A549 treated with AZD2906 at 1 μM for 4 hours (cell line): ENCODE measurements at places on chromosomes 4 and X. TPM values are rescaled to one million over a fixed set of nuclear protein-coding genes. Genes with fewer than 3 reads are reported as not detected.

The FTSJ1 gene
- 68.4 to 73.6 TPM (median 70.8 TPM) in 5 replicates for total RNA-seq

The KIAA1210 gene
- total RNA-seq, result 0.01 to 0.03 TPM (median 0.02 TPM) in 4 of 5 replicates, not detected in the other

The TEX13C gene
- total RNA-seq, result not detected in 5 replicates

The VCX2 gene
- not detected in 5 replicates for total RNA-seq

The ARHGEF6 gene
- 0.10 to 0.19 TPM (median 0.14 TPM) in 5 replicates for total RNA-seq

The SMIM31 gene
- 0.03 to 0.08 TPM (median 0.04 TPM) in 4 of 5 replicates, not detected in the other for total RNA-seq

The IRAK1 gene
- 203 to 220 TPM (median 217 TPM) in 5 replicates for total RNA-seq

The FRG2 gene
- 0.07 TPM in 1 of 5 replicates, not detected in the others for total RNA-seq

The GPR143 gene
- total RNA-seq, result 0.21 to 0.49 TPM (median 0.34 TPM) in 5 replicates

The HTN3 gene
- not detected in 5 replicates for total RNA-seq

The IBSP gene
- not detected in 5 replicates for total RNA-seq

The WDR17 gene
- total RNA-seq, result 1.1 to 1.9 TPM (median 1.3 TPM) in 5 replicates

The SLC2A9 gene
- total RNA-seq, result 0.34 to 0.66 TPM (median 0.38 TPM) in 5 replicates

The SGMS2 gene
- total RNA-seq, result 19.8 to 28.5 TPM (median 27.1 TPM) in 5 replicates

The C4orf51 gene
- total RNA-seq, result not detected in 5 replicates

The PAGE1 gene
- 0.26 to 0.29 TPM in 2 of 5 replicates, not detected in the others for total RNA-seq

The IL1RAPL2 gene
- not detected in 5 replicates for total RNA-seq

The BMP2K gene
- total RNA-seq, result 10.5 to 12.1 TPM (median 11.8 TPM) in 5 replicates

The ATOH1 gene
- not detected in 5 replicates for total RNA-seq

The SATL1 gene
- total RNA-seq, result not detected in 5 replicates

The HHIP gene
- total RNA-seq, result 0.37 to 1.3 TPM (median 0.76 TPM) in 5 replicates

The SNX25 gene
- total RNA-seq, result 6.2 to 7.7 TPM (median 7.2 TPM) in 5 replicates

The SLC49A3 gene
- total RNA-seq, result 0.13 to 0.31 TPM (median 0.18 TPM) in 5 replicates

The RTL3 gene
- 0.09 to 0.33 TPM (median 0.14 TPM) in 5 replicates for total RNA-seq

The NUDT6 gene
- total RNA-seq, result 5.9 to 7.0 TPM (median 6.1 TPM) in 5 replicates

The GYPE gene
- not detected in 5 replicates for total RNA-seq

The MAGEA2 gene
- 0.05 to 0.14 TPM (median 0.13 TPM) in 3 of 5 replicates, not detected in the others for total RNA-seq

The OPHN1 gene
- 1.2 to 3.3 TPM (median 1.7 TPM) in 5 replicates for total RNA-seq
